Astrocyte of the spinal cord (primary cell): ENCODE measurements at places on chromosomes 16 and 17.

GRCh38 chr16:67150047-67150832, 558 bp downstream of the B3GNT9 start:
- peak; percentile 59 for DNase-seq

DNA sequence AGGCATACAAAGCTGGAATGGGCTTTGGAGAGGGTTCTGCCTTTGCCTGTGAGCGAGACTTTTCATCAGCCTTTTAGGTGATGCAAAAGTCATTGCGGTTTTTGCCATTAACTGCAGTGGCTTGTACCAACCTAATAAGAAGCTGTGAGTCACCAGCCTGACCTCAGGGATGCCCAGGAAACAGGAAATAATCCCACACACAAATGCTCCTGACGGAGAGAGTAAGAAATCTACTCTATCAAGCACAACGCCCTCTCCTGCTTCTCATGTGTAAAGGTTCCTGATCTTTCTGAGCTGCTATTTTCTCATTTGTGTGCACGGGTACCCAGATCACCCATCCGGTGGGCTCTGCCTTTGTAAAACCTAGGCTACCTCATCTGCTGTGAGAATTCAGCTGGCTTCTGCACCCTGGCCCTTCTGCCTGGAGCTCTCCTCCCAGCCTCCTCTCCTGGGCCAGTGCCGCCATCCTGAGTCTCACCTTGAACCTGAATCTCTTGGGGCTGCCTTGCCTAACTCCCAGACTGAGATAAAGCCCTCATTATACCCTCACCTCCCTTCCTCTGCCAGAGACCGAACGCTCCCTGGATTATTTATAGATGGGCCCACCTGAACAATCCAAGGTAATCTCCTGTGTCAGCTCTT, 299.7 kb downstream of the C16orf95 start:
- peak; percentile 91 for DNase-seq

- peak; percentile 35 for DNase-seq
Observed at GRCh38 chr16:80948886-80949493, 57.7 kb downstream of the CMC2 start.

DNA sequence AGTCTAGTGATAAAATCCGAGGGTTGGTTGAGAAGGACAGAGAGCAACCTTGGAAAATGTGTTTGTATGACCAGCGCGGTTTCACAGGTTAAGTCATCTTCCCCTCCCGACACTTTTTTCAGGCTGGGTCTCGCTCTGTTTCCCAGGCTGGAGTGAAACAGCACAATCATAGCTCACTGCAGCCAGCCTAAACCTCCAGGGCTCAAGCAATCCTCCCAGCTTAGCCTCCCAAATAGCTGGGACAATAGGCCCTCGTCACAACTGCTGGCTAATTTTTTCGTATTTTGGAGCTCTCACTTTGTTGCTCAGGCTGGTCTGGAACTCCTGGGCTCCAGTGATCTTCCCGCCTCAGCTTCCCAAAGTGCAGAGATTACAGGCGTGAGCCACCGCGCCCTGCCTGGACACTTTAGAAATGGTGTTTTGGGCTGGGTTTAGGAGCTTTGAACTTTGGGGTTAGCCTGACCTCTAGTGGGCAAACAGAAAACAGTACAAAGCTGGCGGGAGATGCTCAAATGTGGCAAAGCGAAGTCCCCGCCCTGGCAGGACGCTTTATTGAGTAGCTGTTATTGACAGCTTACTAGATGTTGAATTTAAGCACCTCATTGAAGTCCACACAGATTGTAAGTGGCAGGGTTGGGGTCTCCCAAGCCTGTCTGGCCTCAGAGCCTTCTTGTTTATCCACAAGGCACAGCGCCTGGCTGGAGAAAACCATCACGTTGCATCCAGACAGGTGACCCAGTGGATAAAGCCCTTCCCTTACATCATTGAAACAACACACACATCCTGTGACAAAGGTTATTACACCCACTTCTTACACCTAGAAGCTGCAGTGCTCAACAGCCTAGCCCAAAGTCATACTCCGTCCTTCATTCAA, 34.7 kb upstream of the RBBP6 start:
- peak; percentile 56 for DNase-seq

GRCh38 chr17:78610951-78611511, 33.8 kb upstream of the DNAH17 start:
- no peak for DNase-seq

GRCh38 chr17:61053469-61053868, 346.2 kb upstream of the TBX2 start:
- DNase-seq: no peak

GRCh38 chr17:35801583-35802224, 6.3 kb upstream of the MMP28 start:
- peak; percentile 85 for DNase-seq

- peak; percentile 27 for DNase-seq
Observed at GRCh38 chr17:68775318-68775717, 174.2 kb upstream of the FAM20A start.

GRCh38 chr17:74599023-74599399, 6.9 kb upstream of the CD300LD start:
- no peak for DNase-seq

- no peak for DNase-seq
Observed at GRCh38 chr17:1071103-1071825, 74.3 kb downstream of the TIMM22 start.

GRCh38 chr16:54932737-54933254, 2.1 kb downstream of the IRX5 start:
- DNase-seq: peak; percentile 26

- no peak for DNase-seq
Observed at GRCh38 chr16:27403601-27403992, 1.6 kb downstream of the IL21R start.

GRCh38 chr17:3974138-3974687, 10.0 kb upstream of the ATP2A3 start:
- DNase-seq: no peak

GRCh38 chr17:15886804-15887203, 58.1 kb upstream of the ADORA2B start:
- DNase-seq: no peak

- no peak for DNase-seq
Observed at GRCh38 chr17:40355804-40356758, 8.5 kb downstream of the GJD3 start.

- DNase-seq: no peak
Observed at GRCh38 chr17:17958982-17959381, 13.2 kb downstream of the TOM1L2 start.

DNA sequence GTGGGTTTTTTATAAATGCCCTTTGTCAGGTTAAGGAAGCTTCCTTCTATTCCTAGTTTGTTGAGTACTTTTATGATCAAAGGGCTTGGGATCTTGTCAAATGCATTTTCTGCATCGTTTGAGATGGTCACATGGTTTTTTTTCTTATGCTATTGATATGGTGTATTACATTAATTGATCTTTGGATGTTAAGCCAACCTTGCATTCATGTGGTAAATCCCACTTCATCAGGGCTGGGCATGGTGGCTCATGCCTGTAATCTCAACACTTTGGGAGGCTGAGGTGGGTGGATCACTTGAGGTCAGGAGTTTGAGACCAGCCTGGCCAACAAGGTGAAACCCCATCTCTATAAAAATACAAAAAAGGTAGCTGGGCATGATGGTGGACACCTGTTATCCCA, 30.8 kb upstream of the ATP2A3 start:
- DNase-seq: no peak

GRCh38 chr16:14490235-14490634, 139.8 kb downstream of the PARN start:
- no peak for DNase-seq

DNA sequence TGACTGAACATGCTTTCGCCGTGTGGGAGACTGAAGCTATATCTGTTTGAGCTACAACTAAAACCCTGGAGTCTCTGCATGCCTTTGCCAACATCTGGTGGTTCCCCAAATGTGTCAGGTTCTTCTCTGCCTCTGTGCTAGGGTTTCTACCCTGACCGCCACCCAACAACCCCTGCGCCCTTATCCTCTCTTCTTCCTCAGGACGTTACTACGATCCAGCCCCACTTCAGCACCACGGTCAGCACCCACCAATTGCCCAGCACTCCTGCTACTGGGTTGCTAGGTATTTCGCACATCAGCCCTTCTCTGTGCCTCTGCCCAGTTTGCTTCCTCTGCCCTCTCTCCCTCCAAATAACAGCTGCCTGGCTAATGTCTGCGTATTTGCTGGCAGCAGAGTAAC, 106.3 kb upstream of the HSBP1 start:
- peak; percentile 40 for DNase-seq

DNA sequence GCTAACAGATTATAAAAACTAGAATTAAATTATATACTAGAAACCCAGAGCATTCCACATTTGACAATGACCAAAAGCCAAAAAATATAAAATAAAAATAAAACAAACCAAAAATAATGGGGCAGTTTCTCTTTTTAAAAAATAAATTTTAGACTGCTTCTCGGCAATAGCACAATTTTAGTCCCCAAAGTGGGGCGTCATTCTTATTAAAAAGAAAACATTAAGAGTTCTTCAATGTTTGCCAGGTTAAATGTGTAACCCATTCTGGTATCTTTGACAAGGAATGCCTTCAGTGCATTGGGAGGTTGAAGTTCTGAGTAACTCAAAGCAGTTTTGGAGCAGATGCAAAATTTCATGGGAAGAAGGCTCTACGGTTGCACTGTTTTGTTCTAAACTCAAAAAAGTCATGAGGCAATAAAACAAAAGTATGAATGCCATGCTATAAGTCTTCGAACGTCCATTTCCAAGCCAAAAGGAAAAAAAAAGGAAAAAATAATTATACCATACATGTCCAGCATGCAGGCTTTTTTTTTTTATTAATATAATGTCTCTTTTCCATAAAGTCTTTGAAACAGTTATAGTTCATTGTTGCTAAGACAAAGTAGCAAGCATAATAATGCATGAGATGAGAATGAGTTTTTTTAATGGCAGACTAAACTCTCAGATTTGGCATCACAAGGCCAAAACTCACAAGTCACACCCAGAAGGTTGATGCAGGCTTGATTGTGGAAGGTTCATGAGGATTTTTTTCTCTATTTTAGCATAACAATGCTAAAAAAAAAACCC, 3.1 kb downstream of the MAF start:
- no peak for DNase-seq

- no peak for DNase-seq
Observed at GRCh38 chr17:83024218-83024971, 55.0 kb upstream of the METRNL start.

- no peak for DNase-seq
Observed at GRCh38 chr17:2240541-2240940, 63.0 kb downstream of the SMG6 start.

GRCh38 chr17:37292429-37293139, 83.2 kb upstream of the C17orf78 start:
- no peak for DNase-seq

GRCh38 chr17:28725166-28725659, 820 bp downstream of the TLCD1 start:
- peak; percentile 57 for DNase-seq

- DNase-seq: no peak
Observed at GRCh38 chr16:53841884-53842283, 137.9 kb downstream of the FTO start.

DNA sequence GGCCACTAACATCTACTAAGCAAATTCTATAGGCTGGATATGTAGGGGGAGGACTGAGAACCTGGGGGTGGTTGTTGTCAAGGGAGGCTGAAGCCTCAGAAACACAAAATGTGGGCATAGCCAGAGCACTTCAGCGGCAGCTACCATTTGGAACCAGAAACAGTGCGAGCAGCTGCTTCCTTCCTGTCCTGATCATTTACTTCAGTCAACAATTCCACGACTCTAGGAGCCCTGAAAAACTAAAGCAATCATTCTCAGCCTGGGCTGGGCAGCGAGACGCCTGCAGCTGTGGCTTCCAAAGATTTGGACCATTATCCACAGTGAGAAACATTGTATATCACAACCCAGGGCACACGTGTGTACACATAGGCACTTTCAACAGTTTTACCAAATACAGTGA, 93.9 kb upstream of the WSCD1 start:
- DNase-seq: no peak

- DNase-seq: no peak
Observed at GRCh38 chr17:14730821-14731220, 429.9 kb downstream of the HS3ST3B1 start.

- DNase-seq: no peak
Observed at GRCh38 chr16:79417601-79418008, 182.9 kb downstream of the MAF start.

DNA sequence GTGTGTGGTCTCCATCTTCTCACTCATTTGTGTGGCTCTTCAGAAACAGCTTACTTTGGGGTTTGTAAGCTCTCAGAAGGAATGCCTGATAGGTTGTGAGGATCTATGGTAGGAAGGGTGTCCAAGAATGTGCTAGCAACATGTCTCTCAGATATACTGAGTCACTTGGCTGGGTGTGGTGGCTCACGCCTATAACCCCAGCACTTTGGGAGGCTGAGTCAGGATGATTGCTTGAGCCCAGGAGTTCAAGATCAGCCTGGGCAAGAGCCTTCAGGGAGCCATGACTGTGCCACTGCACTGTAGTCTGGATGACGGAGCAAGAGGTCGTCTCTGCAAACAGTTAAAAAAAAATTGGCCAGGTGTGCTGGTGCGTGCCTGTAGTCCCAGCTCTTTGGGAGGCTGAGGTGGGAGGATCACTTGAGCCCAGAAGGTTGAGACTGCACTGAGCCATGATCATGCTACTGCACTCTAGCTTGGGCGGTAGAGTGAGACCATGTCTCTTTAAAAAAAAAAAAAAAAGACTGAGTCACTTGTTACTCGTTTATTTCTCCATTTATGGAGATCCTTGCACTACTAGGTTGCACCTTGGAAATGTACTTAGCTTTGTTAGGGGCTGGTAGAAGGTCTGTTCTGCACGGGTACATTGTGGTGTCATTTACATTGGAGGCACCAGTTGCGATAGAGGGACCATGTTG, 232.0 kb downstream of the SNX29 start:
- DNase-seq: no peak

- DNase-seq: no peak
Observed at GRCh38 chr17:75776386-75777295, 8.0 kb upstream of the UNK start.

DNA sequence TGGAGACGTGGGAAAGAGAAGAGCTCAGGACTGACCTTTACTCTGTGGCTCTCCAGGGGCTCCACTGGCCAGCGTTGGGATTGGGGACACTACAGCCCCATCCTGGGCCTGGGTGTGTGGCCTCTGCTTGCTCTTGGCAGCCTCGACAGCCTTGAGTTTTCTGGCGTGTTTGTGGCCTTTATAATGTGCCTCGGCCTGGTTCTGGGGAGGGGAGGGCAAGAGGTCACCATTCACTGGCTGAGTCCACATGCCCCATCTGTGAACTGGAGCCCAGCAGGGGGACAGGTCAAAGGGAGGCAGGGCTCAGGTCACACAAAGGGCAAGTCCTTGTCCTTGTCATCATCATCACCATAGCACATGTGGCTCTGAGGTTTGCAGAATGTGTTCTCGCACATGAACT, 11.7 kb downstream of the NKIRAS2 start:
- DNase-seq: no peak

DNA sequence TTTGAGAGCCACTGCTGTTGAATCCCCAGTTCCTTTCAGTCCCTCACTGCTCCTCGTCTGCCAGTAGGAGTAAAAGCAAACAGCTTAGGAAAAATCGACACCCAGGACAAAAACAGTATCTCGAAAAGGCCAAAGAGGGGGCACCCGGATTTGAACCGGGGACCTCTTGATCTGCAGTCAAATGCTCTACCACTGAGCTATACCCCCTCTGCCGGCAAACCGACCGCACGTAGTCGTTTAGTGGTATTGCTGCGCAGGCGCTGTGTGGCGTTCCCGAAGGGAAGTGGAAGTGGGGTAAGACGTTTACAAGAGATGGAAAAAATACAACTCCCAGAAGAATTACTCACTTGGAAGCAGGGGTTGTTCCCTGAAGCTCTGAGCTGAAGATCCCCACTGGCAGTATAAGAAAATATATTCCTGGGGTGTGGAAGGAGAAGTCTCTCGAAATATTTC, 2.2 kb upstream of the PLXDC1 start:
- DNase-seq: peak; percentile 89

- DNase-seq: no peak
Observed at GRCh38 chr17:29242790-29243189, 3.9 kb upstream of the CRYBA1 start.
